NCI-H82 (cell line): ENCODE measurements at places on chromosomes 4 and X.

DNA sequence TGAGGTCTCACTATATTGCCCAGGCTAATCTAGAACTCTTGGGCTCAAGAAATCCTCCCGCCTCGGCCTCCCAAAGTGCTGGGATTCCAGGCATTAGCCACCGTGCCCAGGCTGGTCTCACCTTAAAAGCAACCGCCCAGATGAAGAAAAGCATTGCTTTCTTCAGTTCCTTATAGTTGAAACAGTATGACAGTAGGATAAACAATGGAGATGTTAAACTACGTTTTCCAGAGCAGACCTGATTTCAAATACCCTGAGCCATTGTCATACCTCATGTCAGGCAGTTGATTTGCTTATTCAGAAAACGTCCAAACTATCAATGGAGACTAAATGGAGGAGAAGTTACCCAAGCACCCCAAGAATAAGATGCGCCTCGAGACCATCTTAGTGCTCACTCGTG, 26.3 kb upstream of the TMEM131L start:
- no peak for DNase-seq

DNA sequence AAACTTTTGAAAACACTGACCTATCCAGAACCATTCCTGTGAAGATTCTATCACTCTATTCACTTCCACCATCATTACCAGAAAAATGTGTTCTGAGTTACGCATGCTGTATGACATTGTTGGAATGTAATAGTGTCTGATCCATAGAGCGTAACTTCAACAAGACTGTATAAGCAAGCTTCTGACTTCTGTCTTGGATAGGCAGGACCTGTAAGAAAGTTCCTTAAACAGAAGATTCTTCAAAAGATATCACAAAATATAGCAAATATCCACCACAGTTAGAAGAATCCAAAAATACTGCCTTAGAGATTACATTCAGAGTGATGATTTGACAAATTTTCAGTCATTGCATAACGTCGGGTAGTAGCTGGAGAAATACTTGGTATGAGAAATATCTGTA, 14.0 kb upstream of the SPOCK3 start:
- DNase-seq = no peak

- DNase-seq = no peak
Measured at GRCh38 chr4:183599284-183599683, 59.7 kb downstream of the RWDD4 start.

GRCh38 chrX:39936886-39937770, 160.6 kb downstream of the BCOR start:
- DNase-seq = no peak

DNA sequence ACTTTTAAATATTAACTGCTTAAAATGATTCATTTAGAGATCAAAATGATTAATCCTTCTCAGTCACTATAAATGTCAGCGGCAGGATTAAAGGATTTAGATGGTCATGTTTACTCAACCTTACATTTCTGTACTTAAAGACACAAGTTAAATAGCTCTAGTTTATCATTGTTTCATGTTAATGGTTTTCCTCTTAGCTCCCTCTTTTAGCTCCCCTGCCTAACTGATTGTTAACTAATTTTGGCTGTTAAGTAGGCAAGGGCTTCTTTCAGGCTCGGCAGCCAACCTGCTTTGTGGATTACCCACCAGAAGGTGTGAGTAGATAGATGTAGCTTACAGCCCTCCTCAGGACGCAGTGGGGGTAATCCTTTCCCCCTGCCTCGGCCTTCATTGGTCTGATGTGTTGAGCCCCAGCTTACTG, 96.0 kb downstream of the TENM3 start:
- peak; percentile 66 for DNase-seq

DNA sequence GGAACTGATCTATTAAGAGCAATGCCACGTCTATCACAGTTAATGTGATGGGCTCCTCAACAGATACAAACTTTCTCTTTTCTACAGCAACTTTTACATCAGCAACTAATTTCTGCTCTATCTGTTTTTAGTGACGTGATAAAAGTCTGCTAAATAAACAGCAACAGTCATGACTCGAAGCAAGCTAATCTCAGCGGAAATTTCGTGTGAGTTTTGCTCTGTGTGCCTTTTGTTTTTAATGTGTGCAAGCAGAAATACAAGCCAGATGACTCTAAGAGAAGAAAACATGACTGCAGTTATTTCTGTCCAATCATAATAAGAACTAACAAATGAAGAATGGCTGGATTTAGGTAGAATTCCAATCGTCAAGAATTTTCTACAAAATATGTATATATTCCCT, 214.3 kb downstream of the LDB2 start:
- DNase-seq = no peak

DNA sequence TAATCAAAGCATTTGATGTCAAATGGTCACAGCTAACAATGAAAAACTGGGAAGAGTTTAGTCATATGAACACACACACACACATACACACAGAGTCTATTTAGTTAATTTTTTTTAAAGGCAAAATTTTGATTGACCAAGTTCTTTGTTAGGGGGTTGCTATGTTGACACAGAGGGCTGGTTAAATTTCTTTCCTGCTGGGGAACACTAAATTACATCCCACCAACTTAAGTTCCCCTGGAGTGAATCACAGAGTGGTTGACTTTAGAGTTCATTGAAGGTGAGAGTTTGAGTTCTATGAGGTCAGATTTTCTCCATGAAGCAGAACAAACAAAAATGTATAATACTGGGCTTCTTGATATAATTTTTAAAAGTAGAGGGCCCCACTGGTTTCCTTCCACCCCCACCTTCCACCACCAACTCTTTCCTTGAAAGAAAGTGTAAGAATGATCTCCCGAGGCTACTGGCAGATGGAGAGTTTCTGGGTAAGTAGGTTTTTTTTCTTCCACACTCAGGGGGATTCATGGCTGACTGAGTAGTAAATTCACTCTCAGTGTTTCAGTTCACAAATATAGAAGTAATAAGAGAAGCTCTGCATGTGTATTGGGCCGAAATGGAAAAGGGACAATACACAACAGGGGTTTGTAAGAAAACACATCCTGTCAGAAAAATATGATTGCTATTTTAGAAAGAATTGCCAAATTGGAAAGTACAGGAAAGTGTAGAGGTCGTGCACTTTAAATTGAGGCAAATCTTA, 917.0 kb upstream of the LCORL start:
- DNase-seq = no peak

- no peak for DNase-seq
Measured at GRCh38 chr4:126458993-126459392, 1144.2 kb downstream of the FAT4 start.

- no peak for DNase-seq
Measured at GRCh38 chrX:25043192-25043591, 27.4 kb upstream of the ARX start.

- no peak for DNase-seq
Measured at GRCh38 chrX:47605024-47605423, 14.6 kb downstream of the SYN1 start.

DNA sequence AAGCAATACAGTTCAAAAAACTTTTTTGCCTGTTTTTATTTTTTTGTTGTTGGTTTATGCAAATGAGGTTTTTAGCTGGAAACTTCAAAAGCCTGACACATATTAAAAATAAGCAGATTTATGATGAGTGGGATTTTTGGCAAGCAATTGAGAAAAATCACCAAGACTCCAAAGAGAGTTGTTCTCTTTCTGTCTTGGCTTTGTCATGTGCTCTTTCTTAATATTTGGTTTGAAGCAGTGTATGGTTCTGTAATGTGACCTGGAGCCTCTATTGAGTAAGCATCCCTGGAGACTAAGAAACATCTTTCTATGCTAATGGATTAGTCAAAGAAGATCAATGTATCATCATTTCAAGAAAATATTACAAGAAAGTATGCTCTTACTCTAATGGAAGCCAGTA, 11.7 kb downstream of the TRIM2 start:
- no peak for DNase-seq

DNA sequence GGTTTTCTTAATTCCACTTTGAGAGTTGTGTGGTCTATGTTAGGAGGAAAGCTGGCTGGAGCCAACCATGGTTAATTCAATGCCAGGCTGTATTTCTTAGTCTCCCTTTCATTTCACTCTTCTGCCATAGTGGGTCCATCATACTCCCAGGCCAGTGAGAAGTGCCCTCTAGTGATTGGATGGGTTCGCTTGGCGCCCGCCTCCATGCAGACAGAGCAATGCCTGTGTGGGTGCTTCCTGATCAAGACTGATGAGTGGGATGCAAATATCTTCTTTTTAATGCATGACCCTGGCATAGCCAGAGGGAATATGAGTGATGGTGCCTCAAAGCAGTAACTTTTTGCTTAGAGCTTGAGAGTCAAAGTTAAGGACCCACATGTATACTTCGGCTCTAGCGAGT, 6.4 kb downstream of the BMX start:
- no peak for DNase-seq

DNA sequence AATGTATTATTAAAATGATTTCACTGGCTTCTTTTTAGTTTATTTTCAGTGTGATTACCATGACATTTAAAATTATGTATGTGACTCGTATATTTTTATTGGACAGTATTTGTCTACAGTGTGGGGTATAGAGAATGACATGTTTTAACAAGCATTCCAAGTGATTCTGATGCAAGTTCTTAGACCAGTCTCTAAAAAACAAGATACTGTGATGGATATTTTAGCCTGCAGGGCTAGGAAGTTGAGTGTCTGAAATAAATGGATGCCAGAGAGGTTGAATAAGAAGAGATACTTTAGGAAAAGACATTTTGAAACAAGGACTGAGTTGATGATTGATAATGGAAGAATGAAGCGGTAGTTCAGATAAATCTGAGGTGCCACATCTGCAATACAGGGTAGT, 3.5 kb upstream of the MAD2L1 start:
- DNase-seq = no peak

DNA sequence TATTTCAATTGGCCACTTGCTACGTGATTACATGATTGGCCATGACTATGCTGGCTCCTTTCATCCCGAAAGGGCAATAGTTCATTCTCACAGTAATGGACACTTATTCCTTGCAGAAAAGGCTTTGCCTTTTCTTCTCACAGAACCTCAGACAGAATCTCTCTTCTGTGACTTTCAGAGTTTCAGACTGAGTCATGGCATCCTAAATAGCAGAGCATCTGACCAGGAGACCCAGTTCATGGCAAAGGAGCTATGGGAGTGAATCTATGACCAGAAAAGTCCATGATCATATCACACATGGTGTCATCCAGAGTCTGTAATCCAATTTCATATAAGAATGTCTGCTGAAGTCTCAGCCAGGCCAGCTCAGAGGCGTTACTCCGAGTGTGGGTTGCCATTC, 263.3 kb upstream of the CLNK start:
- no peak for DNase-seq

- DNase-seq = no peak
Measured at GRCh38 chrX:31057691-31058090, 14.2 kb downstream of the FTHL17 start.

DNA sequence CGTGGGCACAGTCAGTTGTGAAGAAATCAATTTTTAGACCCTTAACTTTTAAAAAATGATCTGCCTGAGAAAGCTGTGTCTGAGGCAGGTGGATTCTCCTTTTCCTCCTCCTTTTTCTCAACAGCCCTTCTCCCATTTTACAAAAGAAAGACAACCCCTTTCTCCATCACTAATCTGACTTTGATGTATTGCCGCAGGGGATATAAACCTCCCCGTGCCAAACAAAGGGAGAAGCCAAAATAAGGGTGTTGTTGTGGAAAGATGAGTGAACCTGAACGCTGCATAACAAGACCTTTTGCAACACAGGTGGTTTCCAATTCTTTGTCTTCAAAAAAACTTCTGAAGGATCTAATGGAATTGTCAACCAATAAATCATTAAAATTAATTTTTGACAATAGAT, 8.4 kb upstream of the FHL1 start:
- peak; percentile 66 for DNase-seq
